ENCODE measurements at places on chromosomes 3 and 15. TPM values are rescaled to one million over a fixed set of nuclear protein-coding genes. Genes with fewer than 3 reads are reported as not detected.

PRR20G gene
- not detected for polyA plus RNA-seq

CCK gene
- polyA plus RNA-seq: 0.28 TPM

GABRR3 gene
- 0.10 TPM for polyA plus RNA-seq

WDR93 gene
- polyA plus RNA-seq: 3.1 TPM

NOX5 gene
- polyA plus RNA-seq: 0.89 TPM

OR5H15 gene
- not detected for polyA plus RNA-seq

SLC22A14 gene
- 0.32 TPM for polyA plus RNA-seq

TMEM158 gene
- 8.5 TPM for polyA plus RNA-seq

Data from right renal pelvis (tissue), 4 donors.